Naive B cell (primary cell): ENCODE measurements at places on chromosomes 11 and 22.

DNA sequence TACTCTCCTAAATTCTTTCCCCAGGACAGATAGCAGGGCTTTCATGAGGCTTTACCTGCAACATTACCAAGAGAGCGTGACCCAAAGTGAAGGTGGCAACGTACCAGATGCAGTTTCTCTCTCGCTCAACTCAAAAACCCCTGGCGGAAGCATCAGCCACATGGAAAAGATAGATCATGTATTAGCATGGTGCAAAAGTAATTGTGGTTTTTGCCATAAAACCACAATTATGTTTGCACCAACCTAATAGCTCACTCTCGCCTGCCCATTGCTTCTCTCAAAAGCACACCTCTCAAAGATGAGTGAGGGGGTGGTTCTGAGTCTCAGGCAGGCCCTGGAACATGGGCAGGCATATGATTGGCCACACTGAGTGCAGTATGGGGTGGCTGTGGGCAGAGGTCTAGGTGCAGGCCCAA lies 7.0 kb downstream of the MS4A6A start:
- no peak for DNase-seq

DNA sequence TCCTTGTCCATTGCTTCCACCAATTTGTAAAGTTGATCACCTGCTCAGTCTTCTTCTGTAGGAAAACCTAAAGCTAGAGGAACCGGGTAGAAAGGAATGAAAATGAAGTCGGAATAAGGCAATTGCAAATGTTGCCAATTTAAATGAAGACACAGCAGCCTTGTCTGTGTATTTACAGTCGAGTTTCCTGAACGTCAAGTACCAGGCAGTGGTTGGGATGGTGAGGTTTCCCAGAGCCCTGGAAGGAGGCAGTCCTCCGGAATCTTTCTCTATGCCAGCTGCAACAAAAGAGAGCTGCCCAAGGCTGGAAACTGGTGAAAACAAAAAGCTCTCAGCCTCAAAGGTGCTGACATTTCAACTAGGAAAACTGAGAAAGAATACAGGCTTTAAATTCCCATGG lies 17.7 kb downstream of the MAJIN start:
- no peak for DNase-seq

DNA sequence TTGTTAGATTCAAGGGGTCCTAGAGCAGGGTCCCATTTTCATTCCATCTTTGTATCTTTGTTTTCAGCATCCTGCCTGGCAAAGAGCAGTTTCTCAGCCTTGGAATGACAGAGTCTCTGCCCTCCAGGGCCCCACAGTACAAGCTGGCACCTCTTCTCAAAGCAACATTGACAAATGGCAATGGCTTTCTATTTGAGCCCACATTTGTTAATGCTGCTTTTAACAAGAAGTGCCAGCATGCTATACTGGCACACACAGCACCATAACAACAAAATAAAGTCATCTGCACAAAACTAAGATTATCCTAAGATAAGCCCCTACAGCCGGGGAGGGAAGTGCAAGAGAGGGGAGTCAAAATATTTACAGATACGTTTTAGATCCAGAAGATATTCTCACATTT lies 309.7 kb upstream of the C11orf87 start:
- no peak for DNase-seq

DNA sequence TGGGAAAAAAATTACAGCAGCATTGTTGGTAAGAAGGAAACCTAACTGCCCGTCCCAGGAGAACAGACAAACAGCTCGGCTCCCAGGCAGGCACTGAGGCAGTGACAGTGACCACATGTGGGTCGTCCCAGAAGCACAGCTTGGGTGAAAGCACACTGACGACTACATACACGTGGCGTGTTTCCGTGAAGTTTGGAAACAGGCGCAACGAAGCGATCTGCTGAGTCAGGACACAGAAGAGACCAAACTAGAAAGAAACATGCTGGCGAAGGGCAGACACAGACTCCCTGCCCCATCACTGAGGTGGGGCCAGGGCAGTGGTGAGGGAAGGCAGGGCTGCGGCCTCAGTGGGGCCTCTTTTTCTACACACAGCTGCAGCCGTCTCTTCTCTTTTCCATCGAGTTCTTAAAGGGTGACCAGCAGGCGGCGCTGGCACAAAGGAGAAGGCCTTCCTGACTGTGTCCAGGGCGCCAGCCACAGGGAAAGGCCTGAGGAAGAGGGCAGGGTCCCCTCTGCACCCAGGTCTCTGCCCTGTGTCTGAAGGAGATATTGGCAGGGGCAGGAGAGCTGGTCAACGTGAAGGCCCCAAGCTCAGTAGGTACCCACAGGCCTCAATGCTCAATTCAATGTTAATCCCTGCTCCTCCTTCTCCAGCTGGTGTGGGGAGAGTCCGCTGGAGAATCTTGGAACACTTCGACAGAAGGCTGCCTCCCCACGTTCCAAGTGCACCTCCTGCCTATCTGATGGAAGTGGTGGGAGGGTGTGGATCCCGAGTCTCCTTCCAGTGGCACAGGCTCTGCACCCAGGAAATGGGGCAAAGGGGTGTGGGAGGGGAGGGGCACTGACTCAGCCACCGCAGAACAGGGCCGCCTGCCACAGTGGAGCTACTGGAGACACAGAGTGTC lies 19.9 kb downstream of the CARS1 start:
- DNase-seq: no peak

DNA sequence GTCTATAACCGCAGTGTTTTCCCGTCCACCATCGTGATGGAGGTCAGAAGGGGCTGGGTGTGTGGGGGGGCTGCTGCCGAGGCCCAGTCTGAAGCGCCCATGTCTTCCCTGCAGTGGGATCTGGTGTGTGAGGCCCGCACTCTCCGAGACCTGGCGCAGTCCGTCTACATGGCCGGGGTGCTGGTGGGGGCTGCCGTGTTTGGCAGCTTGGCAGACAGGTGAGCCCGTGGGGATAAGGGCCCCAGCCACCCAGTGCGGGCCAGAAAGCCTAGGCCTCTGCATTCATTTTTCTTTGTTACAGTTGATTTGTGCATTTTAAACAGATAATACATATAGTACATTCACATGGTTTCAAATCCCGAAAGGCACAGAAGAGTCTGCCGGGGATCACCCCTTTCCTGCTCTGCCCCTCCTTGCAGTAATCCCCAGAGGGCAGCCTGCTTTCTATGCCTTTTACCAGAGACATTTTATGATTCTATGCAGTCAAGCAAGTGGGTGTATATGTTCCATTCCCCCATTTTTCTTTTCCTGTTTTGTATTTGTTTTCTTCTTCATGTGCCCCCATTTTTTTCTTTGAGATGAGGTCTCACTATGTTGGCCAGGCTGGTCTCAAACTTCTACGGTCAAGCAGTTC lies 32.6 kb downstream of the CAPN1 start:
- DNase-seq: no peak

- DNase-seq: no peak
These were observed 98.7 kb downstream of the MORC2 start for GRCh38 chr22:30869667-30870395.

GRCh38 chr11:20652150-20652806 lies 17.1 kb upstream of the NELL1 start:
- no peak for DNase-seq

- DNase-seq: no peak
These were observed 1.1 kb upstream of the PLXNB2 start for GRCh38 chr22:50308597-50308935.

DNA sequence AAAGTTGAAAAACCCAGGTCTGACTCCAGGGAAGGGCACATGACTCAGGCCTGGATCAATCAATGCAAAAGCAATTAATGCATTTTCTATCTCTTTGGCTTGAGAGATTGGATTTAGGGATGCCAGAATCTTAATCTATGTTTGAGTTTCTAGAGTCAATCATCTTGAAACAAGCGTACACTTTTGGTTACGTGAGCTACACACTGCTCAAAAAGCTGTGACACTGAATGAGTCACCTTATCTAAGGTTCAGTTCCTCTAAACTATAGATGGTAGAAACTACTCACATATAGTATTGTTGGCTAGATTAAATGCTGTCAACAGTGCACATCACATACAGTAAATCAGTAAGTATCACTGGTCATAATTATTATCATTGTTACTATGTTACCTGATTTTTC lies 24.2 kb downstream of the MRE11 start:
- no peak for DNase-seq

DNA sequence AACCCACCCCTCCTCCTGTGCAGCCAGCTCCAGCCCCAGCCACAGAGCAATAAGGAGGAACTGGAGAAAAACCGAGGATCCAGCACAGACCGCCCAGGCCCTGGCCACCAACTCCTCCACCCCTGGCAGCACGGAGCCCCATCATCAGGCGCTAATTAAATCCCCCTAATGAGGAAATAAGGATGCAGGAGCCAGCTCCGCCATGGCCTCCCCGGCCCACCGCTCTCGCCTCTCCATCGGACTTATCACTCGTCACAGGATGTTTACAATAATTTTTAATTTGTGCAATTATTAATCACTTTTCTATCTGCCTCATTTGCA lies 42.6 kb downstream of the BUD13 start:
- no peak for DNase-seq

DNA sequence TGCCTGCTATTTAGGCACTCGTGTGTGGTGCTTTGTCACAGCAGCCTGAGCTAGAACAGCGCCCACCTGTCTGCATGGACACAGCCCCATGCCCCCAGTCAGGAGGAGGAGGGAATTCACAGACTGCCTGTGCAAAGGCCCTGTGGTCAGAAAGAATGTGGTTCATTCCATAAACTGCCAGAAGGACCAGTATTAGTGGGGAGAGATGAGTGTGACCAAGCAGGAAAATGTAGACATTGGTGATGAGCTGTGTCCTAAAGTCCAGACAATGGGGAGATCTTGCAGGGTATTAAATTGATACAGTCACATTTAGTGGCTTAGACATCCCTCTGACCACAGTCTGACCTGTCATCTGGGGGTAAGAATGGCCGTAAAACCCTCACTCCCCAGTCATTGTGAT lies 83.7 kb upstream of the LINC01488 start:
- DNase-seq: no peak

GRCh38 chr11:17572359-17572690 lies 25.3 kb downstream of the OTOG start:
- DNase-seq: no peak

DNA sequence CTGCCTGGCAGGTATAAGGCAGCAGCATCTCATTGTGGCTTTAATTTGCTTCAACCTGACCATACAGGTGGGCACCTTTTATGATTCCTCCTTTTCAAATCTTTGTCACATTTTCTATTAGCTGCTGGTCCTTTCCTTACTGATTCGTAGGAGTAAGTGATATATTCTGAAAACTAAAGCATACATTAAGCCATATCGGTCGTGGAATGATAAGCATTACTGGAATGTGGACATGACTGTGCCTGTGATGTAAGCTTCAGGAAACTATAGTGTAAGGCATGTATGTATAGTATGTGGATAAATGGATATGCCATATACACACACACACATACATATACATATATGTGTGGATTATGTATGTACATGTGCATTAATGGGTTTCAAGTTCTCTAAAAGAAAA lies 20.8 kb downstream of the YPEL1 start:
- no peak for DNase-seq

DNA sequence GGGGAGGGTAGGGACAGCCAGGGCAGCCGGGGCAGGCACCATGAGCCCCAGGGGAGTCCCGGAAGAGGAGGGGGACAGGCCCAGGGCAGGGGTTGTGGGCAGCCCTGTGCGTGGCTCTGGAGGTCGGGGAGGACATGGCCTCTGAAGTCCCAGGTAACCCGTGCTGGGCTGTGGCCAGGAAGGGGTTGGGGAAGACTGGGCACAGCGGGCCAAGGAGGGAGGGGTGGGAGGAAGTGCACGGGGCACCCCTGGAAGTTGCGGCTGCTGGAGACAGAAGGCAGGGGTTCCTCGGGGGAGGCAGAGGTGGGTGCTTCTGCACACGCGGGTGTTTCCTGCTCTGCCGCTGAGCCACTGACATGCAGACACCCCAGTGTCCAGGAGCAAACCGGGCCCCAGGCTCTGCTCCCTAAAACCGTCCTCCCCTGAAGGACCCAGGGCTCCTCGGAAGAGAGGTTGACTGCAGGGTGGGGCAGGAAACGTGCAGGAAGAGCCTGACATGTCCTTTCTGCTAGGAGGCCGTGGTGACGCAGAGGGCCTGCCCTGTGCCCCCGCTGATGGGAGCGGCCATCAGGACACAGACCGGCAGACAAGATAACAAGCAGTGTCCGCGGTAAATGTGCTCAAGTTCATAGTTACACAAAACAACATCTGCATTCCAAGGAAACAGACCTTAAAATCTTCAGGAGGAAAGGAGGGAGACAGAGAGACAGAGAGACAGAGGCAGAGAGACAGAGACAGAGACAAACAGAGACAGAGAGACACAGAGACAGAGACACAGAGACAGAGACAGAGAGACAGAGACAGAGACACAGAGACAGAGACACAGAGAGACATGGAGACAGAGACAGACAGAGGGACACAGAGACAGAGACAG lies 5.7 kb downstream of the TNNI2 start:
- DNase-seq: peak; percentile 35

DNA sequence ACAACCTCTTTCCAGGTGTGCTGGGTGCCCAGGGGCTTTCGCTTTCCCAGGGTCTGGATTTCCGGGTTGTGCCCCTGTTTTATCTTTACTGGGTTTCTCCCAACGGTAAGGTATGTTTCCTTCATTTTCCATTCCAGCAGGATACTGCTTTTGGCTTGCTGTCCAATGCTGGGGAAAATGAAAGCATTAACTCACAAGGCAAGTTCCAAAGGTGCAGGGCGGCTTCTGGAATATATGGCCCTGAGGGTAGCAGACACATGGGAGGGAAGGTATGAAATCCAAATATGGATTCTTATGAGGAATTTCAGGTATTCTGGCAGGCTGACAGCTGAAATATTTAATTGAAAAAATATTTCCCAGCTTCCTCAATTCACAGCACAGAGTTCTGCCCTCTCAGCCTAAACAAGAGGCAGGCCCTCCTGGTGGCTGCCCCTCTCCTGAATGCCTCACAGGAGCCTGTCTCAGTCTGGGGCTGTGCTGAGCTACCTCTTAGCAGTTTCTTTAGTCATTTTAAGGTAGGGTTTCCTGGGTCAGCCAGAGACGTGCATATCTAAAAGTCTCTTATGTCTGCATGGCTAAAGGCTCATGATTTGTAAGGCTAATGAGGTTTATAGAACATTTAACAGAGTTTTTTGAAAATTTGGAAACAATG lies 318.6 kb upstream of the B3GAT1 start:
- DNase-seq: no peak

DNA sequence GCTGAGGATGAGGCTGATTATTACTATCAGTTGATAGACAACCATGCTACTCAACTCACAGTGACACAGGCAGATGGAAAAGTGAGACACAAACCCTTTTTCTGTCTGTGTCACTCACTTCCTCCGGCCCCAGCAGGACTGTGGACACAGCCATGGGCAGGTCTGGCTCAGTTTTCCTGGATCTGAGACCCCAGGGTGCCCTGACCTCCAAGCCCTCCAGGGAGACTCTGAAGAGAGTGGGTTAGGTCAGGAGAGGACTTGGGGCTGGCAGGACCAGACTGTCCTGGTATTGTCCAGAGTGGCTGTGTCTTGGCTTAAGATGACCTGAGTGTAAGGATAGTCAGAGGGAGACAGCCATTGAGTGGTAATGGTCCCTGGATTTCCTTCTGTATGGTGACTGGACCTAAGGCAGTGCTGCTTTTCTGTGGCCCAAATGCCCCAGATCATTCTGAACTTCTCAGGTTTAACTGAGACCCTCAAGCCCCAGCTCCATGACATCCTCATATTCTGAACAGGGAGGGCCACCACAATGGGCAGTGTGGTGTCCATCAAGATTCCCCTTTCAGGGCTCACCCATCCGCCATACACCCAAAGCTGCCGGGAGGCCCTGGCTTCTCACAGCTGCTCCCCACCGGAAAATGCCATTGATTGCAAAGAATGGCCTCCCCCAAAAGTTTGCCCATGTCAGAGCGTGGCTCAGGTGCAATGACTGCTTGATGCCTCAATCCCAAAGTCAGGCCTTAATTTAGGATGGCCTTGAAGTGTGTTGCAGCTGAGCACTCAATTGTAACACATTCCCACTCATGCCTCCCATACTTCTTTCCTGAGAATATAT lies 36.2 kb upstream of the PRAME start:
- no peak for DNase-seq
